Stimulated activated CD8-positive, alpha-beta memory T cell treated with anti-CD3 and anti-CD28 coated beads, Interleukin-7, amount 100 ng/mL, for 1 hour (primary cell): ENCODE measurements at places on chromosomes 11 and 22.

DNA sequence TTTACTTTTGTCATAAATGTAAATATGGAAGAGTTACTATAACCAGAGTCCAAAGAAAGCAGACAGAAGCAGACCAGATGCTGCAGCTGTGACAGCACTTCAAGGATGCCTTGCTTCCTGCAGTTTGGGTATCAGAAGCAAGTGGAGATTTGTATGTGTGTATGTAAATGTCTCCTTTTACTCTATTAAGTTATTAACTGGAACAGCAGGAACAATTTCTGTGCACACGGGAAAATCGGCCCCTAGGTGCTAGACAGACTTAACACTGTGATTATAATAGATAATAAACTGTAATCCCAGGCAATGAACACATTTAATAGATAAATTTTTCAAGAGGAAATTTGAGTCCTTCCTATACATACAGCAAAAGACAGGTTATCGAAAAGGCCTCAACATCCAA lies 178.6 kb upstream of the PITPNB start:
- DNase-seq, result no peak

- no peak for DNase-seq
Observed at GRCh38 chr11:32829680-32830412, at the start of gene PRRG4. PRRG4 (plus strand) TSS chr11:32829927; CDS start chr11:32830530, 603 bp downstream.

GRCh38 chr11:72160319-72160718 lies 24.8 kb downstream of the FOLR3 start:
- DNase-seq, result no peak

- DNase-seq, result no peak
Observed at GRCh38 chr22:48630433-48630754, 1197.3 kb downstream of the BRD1 start.

- DNase-seq, result no peak
Observed at GRCh38 chr11:69216647-69217051, 60.9 kb downstream of the SMIM38 start.

DNA sequence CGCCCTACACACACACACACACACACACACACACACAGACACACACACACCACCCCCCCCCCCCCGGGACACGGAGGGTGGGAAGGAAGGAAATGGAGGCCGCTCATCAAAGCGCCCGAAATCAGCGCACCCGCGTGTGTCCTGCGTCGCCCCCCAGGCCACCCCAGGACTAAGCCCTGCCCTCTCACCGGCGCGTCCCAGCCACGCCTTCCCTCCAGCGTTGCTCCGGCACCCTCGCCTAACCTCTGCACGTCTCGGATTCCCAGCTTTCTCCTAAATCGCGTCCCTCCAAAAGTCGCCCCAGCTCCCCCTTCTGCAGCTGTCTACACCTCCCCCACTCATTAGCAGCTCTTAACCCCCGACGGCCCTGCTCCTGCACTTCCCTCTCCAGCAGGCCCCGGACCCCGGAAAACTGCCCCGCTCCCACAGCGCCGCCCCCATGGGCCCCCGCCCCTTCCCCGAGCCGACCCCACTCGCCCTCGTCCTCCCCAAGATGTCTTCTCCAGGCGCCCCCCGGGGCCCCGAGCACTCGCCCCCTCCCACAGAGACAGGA lies 557 bp downstream of the PACSIN2 start:
- DNase-seq, result no peak

DNA sequence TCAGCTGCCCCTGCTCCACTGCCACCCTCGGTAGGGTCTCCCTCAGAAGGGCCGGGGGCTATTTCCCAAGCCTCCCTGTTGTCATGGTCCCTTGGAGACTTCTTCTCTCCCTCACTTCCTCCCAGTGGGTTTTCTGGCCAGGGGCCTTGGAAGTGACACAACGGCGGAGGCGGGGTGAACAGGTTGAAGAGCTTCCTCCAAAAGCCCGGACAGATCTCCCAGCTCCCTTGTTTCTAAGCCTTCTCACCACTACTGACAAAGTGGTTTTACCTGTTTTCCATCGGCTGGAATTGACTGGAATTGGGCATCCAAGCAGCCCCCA lies 14.5 kb downstream of the MYH9 start:
- no peak for DNase-seq

DNA sequence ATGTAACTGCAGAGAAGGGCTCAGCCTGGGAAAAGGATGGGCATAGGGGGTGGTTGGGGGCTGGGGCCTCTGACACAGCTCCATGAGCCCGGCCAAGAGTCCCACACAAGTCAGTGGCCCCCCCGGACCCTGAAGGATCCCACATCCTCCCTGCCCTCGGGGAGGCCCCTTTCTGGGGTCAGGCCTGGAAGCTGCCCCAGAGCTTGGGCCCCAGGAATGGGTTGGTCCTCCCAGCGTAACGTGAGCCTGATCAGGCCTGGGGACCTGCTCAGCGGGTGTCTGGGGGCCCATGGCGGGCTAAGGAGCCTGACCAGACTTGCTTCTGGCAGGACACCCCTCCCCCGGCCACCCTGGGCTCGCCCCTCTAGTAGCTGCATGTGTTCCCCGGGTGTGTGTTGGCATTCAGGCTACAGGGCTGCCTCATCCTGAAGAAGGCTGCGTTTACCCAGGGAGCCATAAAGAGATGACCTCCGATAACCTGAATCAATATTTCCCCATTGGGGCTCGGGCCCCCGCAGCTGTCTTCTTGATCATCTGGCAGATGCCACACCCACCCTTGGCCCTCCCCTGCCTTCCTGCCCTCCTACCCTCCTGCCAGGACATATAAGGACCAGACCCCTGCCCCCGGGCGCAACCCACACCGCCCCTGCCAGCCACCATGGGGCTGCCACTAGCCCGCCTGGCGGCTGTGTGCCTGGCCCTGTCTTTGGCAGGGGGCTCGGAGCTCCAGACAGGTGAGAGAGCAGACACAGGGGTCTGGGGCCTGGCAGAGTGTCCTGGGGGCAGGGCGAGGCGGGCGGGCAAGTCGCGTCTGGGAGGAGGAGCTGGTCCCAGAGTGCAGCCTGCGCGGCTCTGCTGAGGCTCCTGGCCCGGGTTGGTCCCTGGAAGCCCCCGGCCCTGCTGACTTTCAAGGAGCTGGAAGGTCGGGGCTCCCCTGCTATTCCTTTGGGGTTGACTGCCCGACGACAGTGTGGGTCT lies at the start of gene MUC2:
MUC2 (plus strand) TSS at position 631 of the 978 bp plus-strand sequence.
- DNase-seq, result no peak

DNA sequence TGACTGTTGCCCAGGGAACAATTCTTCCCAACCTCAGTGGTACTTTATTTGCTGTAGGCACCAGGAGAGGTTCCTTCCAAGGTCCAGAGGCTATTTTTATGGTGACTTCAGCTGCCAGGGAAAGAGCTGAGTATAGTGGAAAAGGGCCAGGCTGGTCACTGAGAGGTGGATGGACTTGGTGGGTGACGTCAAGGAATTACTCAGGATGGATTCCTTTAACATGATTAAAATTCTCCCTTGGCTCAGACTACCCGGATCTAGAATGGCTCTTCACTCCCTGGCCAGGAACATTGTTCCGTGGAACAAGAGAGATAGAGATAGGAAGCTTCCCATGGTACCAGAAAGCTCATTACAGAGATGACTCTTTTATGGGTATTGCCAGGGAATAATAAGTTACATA lies 8.7 kb upstream of the CALCA start:
- DNase-seq, result no peak

DNA sequence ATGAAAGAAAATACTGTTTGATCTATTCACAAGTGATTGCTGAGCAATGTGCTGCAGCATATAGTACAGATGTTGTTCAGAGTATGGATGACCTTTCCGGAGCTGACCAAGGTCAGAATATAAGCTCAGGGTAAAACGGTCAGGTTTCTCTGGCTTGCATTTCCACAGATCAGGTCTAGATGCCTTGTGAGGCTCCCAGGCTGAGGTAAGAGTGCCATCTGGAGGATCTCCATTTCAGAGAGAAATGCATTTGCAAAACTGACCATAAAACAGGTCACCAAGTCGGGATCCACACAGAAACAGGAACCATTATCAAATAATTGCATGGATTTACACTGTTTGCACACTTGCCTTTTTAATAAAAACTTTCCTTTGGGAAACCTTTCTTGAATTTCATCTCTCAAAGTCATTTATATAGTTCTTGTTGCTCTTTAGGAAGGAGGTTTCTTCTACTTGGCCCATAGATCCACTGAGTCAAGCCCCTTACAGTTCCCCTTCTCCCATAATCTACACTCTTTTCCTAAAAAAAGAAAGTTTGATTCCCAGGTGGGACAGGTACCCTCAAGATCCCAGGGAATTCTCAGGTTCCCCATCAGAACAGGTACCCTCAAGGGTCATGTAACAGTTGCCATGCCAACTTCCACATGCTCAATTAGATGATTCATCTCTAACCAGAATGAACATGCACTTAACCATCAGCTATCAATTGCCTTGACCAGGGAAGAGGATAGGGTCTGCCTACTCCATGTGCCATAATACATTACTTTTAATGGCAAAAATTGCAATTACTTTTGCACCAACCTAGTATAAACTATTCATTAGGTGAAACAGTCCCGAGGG lies 25.0 kb upstream of the TMPRSS5 start:
- DNase-seq, result no peak

GRCh38 chr11:71913756-71914526 lies 14.5 kb downstream of the XNDC1N start:
- DNase-seq, result no peak

GRCh38 chr11:66639066-66639813 lies 737 bp downstream of the RBM4 start:
- DNase-seq, result no peak

GRCh38 chr22:43707648-43708047 lies 104.5 kb downstream of the EFCAB6 start:
- no peak for DNase-seq
